ENCODE measurements at places on chromosomes 1 and 21.

DNA sequence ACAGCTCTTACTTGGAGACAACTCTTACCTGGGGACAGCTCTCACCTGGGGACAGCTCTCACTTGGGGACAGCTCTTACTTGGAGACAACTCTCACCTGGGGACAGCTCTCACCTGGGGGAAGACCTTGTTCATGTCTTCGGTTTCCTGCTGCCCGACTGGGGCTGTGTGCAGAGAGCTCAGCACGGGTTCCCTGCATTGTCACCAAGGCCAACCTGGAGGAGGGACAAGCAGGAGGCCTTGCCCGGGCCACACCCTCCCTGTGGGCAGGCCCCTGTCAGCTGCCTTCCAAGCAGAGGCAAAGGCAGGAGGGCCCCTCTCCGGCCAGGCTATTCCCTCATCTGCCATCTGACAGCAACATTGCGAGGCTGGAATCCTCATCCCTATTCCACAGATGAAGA lies at the start of gene LDLRAD1:
LDLRAD1 (minus strand) TSS at position 208 of the 400 bp plus-strand sequence; CDS start at position 134, 74 bp downstream.
- no peak for DNase-seq

DNA sequence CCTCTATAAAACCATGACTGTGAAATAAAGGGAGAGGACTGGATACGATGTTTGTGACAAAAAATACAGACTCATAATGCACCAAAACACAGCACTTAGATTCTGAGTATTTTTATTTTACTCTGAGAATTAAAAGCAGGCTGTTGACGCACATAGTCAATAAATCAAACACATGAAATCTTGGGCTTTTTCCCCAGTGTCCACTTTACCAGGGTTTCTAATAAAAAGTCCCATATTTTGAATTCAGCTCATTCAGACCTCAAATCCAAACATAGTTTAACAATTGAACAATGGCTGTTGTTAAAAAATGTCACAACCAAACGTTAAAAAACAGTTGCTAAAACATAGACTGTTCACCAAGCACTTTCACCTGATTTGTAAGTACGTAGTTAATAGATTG lies 553.4 kb downstream of the LTN1 start:
- no peak for DNase-seq

DNA sequence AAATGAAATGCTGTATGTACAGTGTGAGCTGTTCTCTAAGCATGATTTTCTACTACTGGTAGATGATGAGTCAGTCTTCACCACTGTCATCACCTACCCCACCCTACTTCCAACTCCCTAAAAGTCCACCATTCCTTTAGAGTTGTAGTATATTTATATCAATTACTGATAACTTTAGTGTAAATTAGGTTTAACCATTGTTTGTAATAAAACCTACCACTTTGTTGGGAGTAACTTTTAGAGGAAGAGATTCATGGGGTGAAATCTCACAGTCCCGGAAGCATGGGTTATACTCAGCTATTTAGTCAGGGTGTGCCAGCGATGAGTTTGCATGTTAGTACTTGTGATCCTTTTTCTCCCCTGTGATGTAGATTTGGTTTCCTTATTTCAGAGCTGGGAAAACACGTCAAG lies 17.1 kb downstream of the MORC3 start:
- DNase-seq: no peak

DNA sequence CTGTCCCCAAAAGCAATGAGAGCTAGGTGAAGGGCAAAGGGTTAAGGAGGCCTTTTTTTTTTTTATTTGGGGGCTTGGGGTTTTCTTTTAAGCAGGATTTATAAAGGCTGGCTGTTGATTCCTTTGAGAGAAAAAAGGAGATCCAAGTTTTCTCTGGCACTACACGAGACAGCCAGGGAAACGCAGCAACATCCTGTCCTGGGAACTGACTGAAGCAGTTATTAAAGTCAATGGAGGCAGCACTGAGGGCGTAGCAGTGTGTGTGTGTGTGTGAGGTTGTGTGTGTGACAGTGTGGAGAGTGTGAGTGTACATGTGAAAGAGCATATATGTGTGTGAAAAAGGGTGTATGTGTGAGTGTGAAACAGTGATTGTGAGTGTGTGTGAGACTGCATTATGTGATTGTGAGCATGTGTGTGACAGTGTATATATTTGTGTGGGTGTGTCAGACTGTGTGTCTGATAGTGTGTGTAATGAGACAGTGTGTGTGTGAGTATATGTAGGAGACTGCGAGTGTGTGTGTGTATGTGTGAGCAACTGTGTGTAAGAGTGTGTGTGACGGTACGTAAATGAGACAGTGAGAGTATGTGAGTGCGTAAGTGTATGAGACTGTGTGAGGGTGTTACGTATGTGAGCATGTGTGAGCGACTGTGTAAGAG lies 65.9 kb upstream of the TIAM1 start:
- DNase-seq: no peak

DNA sequence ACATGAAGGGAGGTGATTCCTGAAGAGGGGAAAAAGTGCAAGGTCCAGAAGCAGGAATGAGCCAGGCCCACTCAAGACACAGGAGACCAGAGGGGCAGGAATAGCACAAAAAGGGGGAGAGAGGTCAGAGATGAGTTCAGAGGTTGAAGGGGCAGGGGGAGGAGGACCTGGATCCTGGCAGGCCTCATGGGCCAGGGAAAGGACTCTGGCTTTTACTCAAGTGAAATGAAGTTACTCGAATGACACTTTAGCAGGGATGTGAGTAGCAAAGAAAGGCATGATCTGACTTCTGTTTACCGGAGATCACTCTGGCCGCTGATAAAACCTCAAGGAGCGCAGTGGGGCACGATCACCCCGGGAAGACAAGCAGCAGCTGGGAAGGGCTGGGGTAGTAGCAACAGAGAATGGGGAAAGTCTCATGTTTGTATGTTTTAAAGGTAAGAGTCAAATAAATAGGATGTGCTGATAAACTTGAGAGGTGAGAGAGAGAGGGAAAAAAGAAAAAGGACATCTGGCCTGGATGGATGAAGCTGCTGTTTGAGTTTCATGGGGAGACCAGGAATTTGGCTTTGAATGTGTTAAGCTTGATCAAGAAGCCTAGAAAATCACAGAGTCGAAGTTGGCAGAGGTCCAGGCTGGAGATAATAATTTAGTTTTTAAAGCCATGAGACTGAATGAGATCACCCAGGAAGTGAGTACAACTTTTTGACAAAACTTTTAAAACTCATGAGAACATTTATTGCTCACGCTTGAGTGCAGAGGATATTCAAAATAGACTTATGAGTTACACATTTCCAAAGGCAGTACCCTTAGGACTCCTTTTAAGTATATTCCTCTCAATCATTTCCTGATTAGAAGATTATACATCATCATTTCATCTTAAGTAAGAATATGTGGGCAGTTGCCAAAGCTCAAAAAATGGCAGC lies 156.0 kb downstream of the RERE start:
- DNase-seq: no peak

DNA sequence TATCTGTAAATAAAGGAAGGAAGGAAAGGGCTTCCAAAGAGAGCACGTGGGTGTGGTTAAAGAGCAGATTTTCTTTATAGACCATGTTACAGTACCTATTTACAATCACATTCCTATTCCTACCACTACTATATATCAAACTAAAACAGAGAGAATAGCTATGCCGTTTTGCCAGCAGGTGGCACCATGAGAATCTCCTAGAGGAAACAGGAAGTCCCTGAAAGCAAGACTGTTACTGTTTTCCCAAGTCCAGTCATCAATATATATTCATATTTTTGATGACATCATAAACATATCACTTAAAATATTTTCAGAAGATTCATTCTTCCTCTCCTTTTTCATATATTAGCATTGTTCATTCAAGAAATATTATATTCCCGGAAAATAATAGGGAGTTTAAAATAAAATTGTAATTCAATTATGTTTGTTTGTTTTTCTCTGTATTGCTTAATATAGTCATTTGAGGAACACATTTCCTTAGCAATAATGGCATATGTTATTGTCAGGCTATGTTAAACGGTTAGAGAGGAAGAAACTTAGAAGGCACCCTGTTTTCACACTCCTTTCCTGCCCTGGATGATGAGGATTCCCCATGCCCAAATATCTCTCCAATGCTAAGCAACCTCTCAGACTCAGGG lies 6.6 kb downstream of the CCDC190 start:
- DNase-seq: peak; percentile 29

DNA sequence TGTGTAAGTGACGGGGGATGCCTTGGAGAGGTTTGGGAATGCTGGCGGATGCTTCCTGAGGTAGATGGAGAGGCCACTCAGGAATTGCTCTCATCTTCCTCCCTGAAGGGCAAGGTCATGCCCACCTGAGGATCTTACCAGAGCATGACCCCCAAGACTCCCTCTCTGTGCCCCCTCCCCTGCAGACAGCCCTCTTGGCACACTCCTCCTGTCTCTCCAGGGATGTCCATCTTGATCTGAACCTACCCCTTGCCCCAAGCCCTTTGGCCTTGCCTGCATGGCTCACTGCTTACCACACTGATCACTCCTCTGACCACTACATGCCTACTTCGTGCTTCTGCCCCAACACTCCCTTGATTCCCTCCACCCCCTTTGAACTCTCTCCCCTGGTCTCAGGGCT lies 17.9 kb upstream of the MPL start:
- DNase-seq: no peak

- DNase-seq: no peak
These were observed 9.6 kb downstream of the RAB42 start for GRCh38 chr1:28601696-28602095.

DNA sequence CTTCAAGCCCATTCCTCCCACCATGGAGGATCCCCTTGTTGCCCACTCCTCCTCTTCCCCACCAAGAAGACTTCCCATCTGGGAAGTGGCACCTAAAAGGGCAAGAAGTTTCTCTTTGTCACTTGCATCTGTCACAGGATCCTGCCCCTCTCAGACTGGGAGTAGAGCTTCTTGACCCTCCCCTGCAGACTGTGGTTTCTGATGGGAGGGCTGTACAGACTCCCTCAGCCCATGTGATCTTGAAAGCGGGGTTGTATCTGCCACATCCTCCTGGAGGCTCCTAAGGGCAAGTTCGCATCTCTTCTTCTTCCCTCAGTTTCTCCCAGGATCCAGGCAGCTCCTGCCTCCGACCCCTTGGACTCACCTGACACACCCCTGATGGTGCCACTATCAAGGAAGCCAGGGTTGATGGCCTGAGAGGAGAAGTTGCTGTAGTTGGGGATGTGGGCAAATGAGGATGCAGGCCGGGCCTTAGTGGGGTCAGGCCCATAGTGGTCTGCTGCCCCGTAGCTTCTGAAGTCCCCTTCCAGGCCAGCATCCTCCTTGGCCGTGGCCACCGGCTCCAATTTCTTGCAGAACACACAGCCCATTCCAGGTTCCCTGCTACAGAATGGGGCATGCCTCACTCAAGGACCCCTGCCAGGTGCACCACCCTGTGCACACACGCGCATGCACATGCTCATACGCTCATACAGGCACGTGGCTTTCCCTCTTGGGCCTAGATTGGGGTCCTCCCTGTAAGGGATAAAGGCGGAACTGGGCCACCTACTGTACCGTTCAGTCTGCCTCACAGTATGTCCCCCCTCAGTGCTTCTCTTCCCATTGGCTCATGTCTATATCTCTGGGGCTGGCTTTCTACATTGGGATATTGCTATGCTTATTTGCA lies 11.4 kb downstream of the FGR start:
- DNase-seq: no peak
